Esophagus squamous epithelium (tissue), 5 donors: ENCODE measurements at places on chromosomes 12 and 14. TPM values are rescaled to one million over a fixed set of nuclear protein-coding genes. Genes with fewer than 3 reads are reported as not detected.

The SOAT2 gene
- not detected for total RNA-seq

The CDK2 gene
- 11.1 TPM for total RNA-seq

The CCDC175 gene
- not detected for total RNA-seq

The GPR68 gene
- 17.5 TPM for total RNA-seq

The CPNE6 gene
- not detected for total RNA-seq

The OR6C2 gene
- total RNA-seq = not detected

The CEBPE gene
- not detected for total RNA-seq

The LRRC10 gene
- not detected for total RNA-seq

The KLRB1 gene
- total RNA-seq = 0.97 TPM

The MRPL42 gene
- 59.9 TPM for total RNA-seq

The NFATC4 gene
- total RNA-seq = 15.5 TPM

The HOXC5 gene
- total RNA-seq = not detected

The BCL7A gene
- 2.5 TPM for total RNA-seq

The MIPOL1 gene
- 13.7 TPM for total RNA-seq

The GNG2 gene
- total RNA-seq = 2.1 TPM

The FITM1 gene
- total RNA-seq = 3.7 TPM

The GNPTAB gene
- total RNA-seq = 21.3 TPM

The JPH4 gene
- not detected for total RNA-seq

The BIN2 gene
- total RNA-seq = 1.7 TPM
